ENCODE measurements at places on chromosomes 7 and 10. TPM values are rescaled to one million over a fixed set of nuclear protein-coding genes. Genes with fewer than 3 reads are reported as not detected.

GRCh38 chr10:62978482-62978881, 154.6 kb upstream of the NRBF2 start:
- no peak for DNase-seq

DNA sequence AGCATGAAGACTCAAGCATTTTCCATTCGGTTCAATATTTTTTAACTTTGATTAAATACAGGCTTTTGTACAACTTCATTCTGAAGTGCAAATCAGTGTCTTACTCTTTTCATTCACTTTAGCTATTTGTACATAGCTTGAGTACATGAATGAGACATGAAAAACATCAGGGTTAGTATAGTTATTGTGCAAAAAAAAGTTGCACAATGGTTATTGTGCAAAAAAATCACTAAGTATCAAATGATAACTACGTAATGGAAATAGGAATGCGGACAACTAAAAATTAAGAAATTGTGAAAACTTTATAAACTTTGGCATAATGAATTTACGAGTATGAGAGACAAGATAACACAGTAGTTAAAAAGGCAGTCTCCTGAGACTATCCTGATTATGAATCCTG, 442.9 kb downstream of the ARL4A start:
- no peak for DNase-seq

- DNase-seq, result no peak
These were observed 25.0 kb downstream of the ZPBP start for GRCh38 chr7:50068026-50068425.

- DNase-seq, result no peak
These were observed 1.1 kb upstream of the DMTF1 start for GRCh38 chr7:87151002-87151728.

DNA sequence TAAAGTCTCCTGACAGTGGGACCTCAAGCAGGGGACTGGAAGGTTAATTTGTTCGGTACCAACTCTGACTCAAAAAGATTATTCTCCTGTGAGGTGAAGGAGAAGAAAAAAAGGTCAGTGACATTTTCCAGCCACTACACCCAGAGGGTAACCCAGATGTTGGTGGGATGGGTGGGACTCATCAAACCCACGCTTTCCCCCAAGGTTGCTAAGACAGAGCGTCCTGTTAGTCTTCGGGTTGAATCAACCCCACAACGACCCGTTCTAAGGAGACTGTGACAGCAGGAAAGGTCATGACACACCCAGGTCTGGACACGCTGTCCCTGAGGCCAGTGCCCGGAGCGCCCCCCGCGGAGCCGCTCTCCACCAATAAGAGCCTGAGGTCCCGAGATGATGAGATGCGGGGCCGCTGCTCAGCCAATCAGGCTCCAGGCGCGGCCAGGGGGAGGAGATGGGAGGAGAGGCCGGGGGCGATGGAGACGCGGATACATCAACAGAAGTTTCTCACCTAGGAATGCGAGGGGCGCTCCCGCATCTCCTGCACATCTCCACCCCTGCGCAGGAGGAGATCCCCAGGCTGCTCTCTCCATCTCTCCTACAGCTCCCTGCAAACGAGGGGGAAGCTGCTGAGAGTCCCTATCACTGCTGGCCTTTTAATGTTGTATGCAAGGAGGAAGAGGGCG, at the start of gene WNT16:
Gene WNT16, plus strand, starts transcription at position 493 of the 683 bp plus-strand sequence. CDS start 293 bp downstream, outside the sequence.
- no peak for DNase-seq

DNA sequence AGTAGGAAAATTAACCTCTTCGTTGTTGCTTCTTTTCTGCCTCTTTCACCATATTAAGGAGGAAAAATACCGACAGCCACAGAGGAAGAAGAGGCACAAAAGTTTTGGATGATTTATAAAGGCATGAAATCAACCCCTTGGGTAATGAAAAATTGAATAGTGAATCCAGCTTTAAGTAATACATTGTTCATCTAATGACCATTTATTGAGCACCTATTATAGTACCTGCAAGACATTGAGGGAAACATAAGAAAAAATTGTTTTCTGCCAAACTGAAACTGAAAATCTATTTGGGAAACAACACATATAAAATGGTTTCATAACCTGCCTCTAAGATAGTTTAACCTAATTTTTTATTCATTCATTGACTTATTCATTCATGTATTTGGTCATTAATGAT, 8.2 kb downstream of the ECHDC3 start:
- no peak for DNase-seq

Gene TAS2R41
- not detected for polyA plus RNA-seq

GRCh38 chr7:100176096-100177044, 811 bp downstream of the GPC2 start:
- no peak for DNase-seq

DNA sequence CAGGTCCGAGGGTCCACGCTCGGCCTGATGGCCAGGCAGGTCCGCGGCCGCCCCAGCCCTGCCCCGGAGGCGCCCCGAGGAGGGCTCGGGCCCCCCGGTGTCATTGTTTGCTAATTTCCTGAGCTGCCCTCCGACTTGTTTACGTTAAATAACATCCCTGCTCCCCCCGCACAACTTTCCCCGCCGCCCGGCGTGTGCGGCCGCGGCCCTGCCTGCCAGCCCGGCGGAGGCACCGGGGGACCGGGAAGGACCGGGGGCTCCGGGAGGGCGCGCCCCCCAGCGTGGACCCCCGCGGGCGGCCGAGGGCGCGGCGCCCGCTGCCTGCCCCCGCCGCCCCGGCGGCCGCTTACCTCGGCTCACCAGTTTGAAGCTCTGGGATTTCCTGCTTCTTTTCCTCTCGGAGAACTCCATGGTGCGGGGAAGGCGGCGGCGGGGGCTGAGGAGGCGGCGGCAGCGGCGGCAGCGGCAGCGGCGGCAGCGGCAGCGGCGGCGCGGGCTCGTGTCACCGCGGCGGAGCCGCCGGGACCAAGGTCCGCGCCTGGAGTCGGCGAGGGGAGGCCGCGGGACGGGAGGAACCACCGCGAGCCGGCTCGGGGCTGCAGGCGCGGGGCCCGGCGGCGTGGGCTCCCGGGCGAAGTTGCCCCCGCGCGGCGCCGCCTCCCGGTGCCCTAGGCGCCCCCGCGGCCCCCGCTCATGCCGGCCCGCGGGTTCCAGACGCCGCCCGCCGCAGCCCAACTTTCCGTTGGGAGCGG, 515 bp downstream of the BEND7 start:
- DNase-seq, result no peak

- no peak for DNase-seq
These were observed 25.1 kb downstream of the PARD3 start for GRCh38 chr10:34789966-34790506.

Gene HTR5A
- 0.06 TPM for polyA plus RNA-seq

Gene NAPEPLD
- polyA plus RNA-seq, result 32.8 TPM

GRCh38 chr10:132185601-132186487, 904 bp upstream of the DPYSL4 start:
- DNase-seq, result no peak

Gene JAZF1
- polyA plus RNA-seq, result 16.8 TPM

- no peak for DNase-seq
These were observed 7.8 kb downstream of the PTF1A start for GRCh38 chr10:23199768-23200511.

- DNase-seq, result no peak
These were observed 230.0 kb upstream of the HABP2 start for GRCh38 chr10:113322843-113323242.

- DNase-seq, result no peak
These were observed 5.2 kb downstream of the SFMBT2 start for GRCh38 chr10:7405637-7406036.

Gene FAM237B
- polyA plus RNA-seq, result 0.90 TPM

- DNase-seq, result no peak
These were observed 85.5 kb downstream of the ADCY1 start for GRCh38 chr7:45659496-45660139.

- DNase-seq, result no peak
These were observed 29.8 kb upstream of the HABP2 start for GRCh38 chr10:113523071-113523470.

Gene SNX10
- polyA plus RNA-seq, result 21.0 TPM

- DNase-seq, result no peak
These were observed 69.0 kb downstream of the SEPTIN7 start for GRCh38 chr7:35869810-35870209.

- no peak for DNase-seq
These were observed 1288.5 kb upstream of the AUTS2 start for GRCh38 chr7:68309806-68310205.

DNA sequence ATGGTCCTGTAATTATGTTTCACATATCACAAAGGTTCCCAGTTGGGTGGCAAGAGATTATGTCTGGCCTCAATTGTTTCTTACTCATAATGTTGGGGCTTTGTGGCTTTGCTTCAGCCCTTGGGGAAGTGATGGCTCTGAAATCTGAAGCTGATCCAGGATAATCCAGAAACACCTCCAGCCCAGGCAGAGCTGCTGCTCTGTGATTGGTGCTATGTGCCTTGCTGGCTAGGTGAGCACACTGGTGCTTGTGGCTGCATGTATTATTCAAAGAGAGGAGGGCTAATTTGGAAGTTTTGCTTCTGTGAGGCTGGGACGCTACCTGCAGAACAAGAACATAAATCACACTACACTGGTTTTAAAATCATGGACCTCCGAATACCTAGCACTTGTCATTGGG, 346.6 kb upstream of the MGMT start:
- DNase-seq, result no peak

GRCh38 chr10:97724341-97724941, 10.9 kb downstream of the MARVELD1 start:
- DNase-seq, result no peak

DNA sequence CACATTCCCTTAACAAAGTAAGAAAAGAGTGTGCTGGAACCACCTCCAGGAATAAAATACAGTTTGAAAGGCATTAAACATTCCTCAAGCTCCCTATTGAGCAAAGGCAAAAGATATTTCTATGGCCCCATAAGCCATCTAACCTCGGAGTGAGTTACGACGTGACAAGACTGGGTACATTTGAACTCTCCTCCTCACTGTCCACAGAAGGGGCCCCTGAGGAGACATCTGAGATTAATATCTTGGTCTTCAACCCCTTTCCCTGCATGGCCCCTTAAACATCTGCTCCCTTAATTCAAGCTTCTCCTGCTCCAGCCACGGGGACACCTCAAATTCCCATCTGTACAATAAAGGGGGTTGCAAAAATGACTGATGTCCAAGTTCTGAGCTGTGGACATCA, 526 bp downstream of the GIMAP1 start:
- no peak for DNase-seq

DNA sequence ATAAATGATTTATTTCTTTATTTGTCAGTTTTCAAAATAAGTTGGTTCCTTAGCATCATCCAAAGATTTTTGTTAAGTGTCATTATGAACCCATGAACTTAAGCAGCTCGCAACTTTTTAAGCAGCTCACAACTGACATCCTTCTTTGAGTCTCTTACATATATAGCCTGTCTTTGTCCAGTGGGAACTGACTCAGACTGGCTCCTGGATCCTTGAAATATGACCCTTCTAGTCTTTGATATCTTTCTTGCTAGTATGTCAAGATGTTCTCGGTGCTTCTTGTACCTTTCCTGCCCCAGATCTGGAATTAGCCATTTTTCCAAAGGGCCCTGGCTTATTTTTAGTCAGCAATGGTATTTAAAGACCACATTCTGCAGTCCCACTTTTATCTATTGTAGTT, 53.9 kb upstream of the ARID5B start:
- DNase-seq, result no peak

GRCh38 chr7:23893176-23893941, 183.3 kb downstream of the STK31 start:
- DNase-seq, result no peak

GRCh38 chr10:33506838-33507661, 172.6 kb upstream of the NRP1 start:
- DNase-seq, result no peak

DNA sequence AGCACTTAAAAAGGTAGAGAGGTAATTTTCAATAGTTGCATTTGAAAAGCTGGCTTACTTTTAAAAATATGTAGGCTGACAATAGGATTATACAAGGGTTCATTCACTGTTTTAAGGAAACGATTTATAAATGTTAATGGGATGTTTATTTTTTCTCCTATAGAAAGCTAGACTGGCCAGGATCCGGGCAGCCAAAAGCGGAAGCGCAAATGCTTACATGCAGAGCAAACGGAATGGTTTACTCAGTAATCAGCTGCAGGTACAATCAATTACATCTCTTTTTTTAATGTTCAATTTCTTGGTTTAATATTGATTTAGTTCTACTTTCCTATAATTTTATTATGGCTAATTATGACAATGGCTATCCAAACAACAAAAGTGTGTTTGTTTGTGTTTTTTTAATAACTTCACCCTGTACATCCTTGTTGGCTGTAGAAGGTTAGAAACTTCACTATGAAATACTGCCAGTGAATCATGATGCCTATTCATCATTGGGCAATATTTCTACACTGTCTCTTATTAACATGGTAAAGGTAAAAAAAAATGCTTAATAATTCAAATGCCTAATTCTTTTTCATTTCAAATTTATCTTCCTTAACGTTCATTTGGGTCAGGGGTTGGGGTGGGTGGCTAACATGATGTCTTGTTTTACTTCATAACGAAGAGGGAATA, 116.4 kb downstream of the TSPAN12 start:
- no peak for DNase-seq

GRCh38 chr10:92801978-92802872, 46.1 kb upstream of the EXOC6 start:
- DNase-seq, result no peak

GRCh38 chr10:43814663-43815062, 166.0 kb upstream of the ZNF32 start:
- no peak for DNase-seq

DNA sequence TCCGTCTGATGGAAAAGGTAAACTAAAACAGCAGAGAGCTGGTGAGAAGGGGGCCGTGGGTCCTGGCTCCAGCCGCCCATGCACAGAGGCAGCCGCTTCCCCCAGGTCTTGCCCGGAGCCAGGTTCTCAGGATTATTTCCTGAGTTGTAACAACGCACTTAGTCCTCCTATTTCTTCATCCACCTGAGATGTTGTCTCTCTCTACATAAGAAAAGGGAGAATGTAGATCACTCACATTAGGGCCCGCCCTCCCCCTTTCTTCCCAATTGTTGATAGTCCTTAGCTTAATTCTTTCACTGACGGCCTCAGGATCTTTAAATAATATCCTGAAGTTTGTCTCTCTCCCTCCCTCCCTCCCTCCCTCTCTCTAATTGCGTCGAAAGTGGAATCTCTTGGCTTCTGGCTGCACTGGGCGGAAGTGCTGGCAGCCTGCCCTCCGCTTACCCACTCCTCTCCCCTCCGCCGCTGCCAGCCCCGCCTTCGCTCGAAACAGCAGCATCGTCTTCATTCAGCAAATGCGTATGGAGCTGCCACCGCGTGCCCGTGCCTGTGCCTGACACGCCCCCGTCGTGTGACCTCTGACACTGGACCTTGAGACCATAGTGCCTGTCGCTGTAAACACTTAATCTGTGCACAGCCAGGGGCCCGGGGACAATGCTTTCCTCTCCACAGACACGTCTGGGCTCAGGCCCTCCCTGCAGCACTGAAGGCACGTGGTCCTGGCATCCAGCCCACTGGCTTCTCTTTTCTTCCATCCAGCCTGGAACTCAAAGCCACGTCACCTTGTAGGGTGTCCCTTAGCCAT, 174.5 kb upstream of the PPP2R2D start:
- no peak for DNase-seq

Gene ITIH2
- polyA plus RNA-seq, result 0.18 TPM

Gene CNPY1
- not detected for polyA plus RNA-seq

DNA sequence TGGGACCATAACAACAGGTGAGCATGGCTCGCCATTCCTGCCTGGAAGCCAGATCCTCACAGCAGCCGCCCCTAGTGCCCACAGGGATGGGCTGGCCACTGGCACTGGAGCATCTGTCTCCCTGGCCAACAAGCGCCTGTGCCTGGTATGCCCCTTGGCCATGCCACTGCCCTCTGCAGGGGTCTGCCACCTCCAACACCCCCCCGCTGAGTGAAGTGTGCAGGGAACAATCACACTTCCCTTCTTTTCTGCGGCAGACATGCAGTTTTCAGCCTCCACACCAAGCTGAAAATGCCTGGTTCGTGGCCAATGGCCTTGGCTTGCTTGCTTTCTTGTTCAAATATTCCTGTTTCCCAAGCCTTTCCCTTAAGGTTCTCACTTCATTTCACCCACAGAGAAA, 50.7 kb downstream of the HSPA12A start:
- DNase-seq, result no peak

Gene COMTD1
- polyA plus RNA-seq, result 7.7 TPM

Gene HOXA3
- polyA plus RNA-seq, result 36.2 TPM

All from right renal pelvis (tissue), 4 donors.